ENCODE measurements at places on chromosomes 3 and 15.
A peak's percentile ranks its signal among the peaks of the same experiment; 100 is the strongest.

DNA sequence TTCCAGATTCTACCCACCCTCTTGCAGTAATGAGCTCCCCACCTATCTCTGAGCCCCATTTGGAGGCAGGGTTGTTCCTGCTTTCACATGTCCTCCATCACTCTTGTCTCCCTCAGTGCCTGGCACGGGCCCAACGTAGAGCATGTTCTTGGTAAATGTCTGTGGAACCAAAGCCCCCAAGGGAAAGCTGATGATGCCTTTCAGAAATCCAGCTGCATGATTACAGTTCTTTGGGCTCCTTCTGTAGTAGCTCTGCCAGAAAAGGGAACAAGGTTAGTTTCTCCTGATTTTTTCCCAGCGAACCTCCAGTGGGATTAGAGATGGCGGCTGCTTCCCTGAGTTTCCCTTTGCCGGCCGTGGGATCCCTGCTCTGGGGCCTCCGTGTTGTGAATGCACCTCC, 39.3 kb downstream of the CGNL1 start:
- no peak for DNase-seq

DNA sequence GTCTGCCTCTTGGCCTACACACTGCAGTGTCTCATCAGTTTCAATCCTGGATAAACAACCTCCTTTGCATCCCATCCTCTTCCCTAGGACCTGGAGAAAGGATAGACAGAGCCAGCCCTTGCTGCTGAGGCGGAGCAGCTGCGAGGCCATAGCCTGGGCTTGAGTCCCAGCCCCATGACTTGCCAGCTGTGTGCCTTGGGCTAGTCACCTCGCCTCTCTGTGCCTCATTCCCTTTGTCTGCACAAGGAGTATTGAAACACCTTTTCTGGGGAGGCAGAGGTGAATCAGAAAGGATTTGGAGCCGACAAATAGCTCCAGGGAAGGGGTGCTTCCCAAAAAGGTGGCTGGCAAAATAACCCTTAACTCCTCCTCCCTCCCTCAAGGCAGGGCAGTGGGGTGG, 65.0 kb upstream of the SLC6A1 start:
- DNase-seq, result no peak

DNA sequence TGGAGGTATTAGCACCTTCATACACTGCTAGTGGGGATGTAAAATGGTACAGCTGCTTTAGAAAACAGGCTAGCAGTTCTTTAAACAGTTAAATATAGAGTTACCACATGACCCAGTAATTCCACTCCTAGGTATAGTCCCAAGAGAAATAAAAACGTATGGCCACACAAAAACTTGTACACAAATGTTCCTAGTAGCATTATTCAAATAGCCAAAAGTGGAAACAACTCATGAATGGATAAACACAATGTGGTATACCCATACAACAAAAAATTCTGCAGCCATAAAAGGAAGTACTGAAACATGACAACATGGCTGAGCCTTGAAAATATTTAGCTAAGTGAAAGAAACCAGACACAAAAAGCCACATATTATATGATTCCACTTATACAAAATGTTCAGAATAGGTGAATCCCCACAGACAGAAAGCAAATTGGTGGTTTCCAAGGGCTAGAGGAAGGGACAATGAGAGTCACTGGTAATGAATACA, 40.8 kb upstream of the KLF13 start:
- DNase-seq, result no peak

GRCh38 chr15:54941417-54941816, 255.3 kb downstream of the RSL24D1 start:
- no peak for DNase-seq

GRCh38 chr15:58512522-58512921, 80.7 kb downstream of the LIPC start:
- DNase-seq, result no peak

DNA sequence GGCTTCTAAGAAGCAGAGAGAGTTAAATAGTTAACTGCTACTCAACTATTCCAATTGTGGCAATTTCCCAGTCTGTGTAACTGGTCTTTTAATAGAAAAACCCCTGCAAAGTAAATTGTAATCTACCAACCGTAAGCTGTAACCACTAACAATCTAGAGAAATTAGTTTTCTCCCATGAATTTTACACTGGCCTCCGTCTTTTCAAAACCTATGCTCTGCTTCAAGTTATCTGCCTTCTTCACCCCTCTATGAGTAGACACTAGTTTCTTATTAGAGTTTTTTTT, 42.6 kb downstream of the LRRFIP2 start:
- DNase-seq, result no peak

DNA sequence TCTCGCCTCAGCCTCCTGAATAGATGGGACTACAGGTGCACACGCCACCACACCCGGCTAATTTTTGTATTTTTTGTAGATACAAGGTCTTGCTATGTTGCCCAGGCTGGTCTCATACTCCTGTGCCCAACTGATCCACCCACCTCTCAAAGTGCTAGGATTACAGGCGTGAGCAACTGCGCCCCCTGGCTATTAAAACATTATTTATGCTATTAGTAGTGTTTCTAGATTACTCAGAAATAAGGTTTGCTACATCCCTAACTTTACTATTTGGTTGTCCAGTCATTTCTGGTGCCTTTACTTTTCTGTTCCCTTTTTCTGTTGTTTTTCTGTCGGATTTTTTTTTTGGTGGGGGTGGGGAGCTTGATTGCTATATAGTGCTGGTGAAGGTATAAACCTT, 393.6 kb upstream of the TPM1 start:
- peak; percentile 54 for DNase-seq

GRCh38 chr15:41438206-41438605, 21.3 kb downstream of the RTF1 start:
- DNase-seq, result no peak

DNA sequence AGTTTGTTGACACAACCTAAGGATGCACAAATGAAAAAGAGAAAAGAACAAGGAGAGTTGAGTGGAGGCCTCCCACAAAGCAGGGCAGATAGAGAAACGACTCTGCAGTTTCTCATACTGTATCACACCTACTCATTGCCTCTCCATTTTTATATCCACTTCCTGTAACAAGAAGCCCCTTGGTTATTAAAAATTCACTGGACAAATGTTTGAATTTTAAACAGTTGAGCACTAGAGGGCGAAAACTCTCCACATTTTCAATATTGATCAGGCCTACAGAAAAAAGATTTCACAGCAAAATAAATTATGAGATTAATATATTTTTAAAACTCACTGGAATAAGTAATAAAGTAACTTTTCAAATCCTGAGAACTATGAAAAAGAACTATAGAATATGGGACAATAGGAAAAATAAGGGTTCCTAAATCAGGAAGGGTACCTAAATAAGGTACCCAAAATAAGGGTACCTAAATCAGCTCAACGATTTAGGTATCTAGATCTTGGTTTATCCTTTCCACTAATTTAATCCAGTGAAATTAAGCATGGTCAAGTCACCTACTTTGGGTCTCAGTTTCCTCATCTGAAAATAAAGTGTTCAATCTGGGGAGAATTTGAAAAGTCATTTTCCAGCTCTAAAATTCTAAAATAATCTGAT, 47.0 kb upstream of the PPIB start:
- DNase-seq, result peak; percentile 76
